ENCODE measurements at places on chromosomes 7 and 10. TPM values are rescaled to one million over a fixed set of nuclear protein-coding genes. Genes with fewer than 3 reads are reported as not detected.

ZNF679 gene
- not detected for total RNA-seq

PKD1L1 gene
- total RNA-seq, result under 0.01 TPM

CNPY1 gene
- not detected for total RNA-seq

FBXL13 gene
- total RNA-seq, result 0.49 TPM

Measured in mesangial cell (primary cell).